ENCODE measurements at places on chromosomes 12 and 14.

GRCh38 chr12:114726092-114726710 lies 42.2 kb upstream of the TBX3 start:
- DNase-seq = no peak

DNA sequence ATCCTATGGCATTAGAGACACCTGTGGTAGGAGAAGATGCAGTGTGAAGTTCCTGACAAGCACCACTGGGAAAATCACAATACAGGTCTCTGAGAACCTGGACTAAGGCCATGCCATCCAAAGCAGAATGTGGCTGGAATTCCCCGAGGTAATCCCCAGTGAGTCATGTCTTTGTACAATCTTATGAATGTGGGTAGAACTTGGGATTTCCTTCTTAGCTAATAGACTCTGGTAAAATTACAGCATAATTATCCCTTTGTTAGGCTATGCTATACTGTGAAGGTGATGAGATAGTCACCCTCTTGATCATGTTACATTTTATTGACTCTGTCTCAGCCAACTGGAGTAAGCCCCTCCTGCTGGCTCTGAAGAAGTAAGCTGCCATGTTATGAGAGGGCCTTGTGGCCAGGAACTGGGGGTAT lies 224.3 kb upstream of the DCN start:
- DNase-seq = no peak

GRCh38 chr14:22510527-22511110 lies 78.4 kb downstream of the DAD1 start:
- no peak for DNase-seq

GRCh38 chr12:60070552-60070951 lies 474.7 kb downstream of the SLC16A7 start:
- DNase-seq = no peak

- no peak for DNase-seq
Measured at GRCh38 chr12:80877721-80878265, 59.9 kb downstream of the LIN7A start.

DNA sequence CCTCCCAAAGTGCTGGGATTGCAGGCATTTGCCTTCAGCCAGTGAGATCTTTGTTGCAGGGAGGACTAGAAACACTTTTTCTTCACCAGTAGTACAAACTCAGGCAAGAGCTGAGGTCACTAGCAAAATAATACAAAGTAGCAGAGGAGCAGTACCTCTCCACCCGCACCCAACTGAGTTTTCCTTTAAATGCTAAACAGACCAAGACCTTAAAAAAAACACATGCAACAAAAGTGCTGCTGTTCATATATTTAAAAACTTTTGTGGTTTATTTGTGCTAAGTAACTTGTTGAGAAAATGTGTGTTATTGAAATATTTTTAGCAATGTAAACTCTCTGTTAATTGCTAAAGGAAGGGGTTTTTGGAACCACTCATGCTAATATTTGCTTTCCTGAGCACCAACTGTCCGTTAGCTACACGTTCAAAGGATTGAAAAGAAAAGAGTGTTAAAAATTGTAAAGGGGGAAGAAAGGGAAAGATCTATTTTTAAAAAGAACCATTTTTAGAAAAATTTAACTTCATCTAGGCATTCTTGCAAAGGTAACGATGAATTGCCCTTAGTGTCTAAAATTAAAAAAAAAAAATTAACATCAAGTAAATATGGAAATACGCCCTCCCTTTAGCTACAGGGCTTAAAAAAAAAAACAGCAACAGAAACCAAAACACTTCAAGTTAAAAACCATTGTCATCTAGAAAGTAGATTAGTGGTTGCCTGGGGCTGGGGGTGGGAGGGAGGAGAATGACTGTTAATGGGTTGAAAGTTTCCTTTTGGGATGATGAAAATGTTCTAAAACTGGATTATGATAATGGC lies 114.0 kb upstream of the KRAS start:
- DNase-seq = no peak

DNA sequence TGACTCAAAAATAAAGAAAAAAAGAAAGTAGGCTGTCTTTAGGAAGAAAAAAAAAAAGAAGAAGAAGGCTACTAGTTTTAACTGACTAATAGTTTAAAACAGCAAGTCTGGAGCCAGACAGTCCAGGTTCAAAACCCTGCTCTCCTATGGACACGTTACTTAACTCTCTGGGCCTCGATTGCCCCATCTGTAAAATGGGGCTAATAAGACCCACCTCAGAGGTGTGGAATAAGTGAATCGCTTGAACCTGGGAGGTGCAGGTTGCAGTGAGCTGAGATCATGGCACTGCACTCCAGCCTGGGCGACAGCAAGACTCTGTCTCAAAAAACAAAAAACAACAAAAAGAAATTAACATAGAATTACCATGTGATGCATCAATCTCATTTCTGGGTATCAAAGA lies 10.5 kb upstream of the SCARB1 start:
- DNase-seq = no peak

DNA sequence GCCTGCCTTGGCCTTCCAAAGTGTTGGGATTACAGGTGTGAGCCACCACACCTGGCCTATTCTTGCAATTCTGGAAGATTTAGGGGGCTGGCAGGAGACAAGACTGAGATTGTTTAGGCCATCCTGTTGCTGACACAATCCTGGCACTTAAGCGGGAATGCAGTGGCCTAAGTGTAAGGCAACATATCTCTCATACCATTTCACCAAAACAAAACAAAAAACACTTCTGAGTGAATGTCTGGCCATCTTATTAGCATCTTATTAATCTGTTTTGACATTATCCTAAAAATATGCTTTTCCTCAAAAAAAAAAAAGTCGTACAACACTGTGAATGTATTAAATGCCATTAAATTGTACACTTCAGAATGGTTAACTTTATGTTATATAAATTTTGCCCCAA lies 67.6 kb downstream of the DENND5B start:
- DNase-seq = no peak

GRCh38 chr12:117499759-117500485 lies 138.5 kb upstream of the NOS1 start:
- DNase-seq = no peak

DNA sequence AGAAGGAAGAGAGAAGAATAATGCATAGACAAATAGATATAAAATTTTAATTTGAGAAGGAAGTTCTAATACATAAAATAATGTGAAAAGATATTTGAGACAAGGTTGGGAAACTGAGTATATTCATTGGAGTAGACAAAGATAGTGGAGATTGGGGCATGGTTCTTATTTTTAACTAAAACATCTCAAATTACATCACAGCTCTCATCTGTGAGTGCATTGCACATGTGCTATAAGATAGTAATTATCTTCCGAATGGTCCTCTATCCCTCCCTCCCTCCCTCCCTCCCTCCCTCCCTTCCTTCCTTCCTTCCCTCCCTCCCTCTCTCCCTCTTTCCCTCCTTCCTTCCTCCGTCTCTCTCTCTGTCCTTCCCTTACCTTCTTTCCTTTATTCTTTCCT lies 1104.0 kb upstream of the FLRT2 start:
- no peak for DNase-seq

DNA sequence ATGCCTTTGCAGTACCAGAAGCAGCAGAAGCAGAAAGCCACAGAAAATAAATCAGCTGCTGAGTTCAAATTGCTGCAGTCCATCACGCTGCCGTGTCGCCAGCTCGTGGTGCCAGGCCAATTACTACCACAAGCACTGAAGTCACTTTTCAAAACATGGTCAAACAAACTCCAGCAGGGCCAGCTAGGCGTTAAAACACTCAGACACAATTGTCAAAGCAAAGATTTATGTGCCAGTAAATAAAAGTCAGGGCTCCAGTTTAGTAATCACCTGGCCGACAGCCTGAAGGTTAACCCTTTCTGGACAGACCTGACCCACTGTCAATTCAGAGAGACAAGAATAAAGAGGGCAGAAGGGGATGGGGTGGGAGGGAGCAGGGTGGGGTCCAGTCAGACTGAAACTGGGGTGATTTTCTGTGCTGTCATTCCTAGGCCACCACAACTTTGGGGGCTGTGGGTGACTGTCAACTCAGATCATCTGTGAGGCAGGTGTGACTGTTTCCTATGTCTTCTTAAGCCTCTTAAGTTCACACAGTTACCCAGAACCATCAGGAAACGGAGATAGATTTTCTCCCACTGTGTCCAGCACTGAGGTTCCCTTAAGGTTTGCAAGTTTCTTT lies 109.8 kb upstream of the FUT8 start:
- no peak for DNase-seq

DNA sequence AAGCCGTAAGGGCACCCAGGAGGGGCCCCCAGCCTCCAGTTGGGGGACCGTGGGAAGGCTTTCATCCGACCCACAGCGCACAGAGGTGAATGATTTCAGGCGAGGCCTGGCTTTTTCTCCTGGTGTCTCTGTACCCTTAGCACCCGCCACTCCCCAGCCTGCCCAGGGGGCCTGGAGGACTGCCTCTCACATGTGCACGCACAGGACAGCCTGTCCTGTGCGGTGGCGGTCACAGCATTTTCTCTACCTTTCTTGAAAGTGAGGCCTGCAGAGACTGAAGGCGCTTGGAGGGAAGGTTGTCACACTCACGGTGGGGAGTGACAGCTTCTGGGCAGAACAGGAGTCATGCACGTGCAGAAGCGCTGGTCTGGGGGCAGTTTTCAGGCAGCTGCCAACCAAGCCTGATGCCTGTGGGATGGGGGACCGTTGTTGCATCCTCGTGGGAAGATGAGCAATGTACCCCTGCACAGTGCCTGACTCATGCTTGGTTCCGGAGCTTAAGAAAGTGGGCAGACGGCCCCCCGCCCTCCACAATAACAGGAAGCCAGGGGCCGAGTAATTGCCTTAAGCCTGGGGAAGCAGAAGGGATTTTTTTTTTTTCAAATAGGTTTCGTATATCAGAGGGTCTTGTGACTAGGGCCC lies 148.1 kb downstream of the TSPAN9 start:
- no peak for DNase-seq

- no peak for DNase-seq
Measured at GRCh38 chr12:66092559-66093269, 37.8 kb downstream of the LLPH start.

DNA sequence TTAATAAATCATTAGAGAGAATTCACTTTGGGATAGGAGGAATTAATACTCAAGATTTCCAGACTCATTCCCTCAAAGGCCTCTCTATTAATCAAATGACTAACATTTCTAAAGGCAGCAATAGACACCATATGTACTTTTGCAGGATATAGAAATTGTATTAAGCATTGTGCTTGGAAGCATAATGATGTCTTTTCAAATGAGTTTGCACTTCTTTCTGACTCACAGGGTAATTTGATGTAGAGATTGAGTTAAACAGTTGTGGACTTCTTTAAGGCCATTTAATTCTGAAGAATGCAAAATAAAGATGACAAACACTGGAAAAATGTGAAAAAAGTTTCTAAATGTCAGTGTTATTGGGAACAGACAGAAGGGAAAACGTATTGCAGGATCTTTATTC lies 63.4 kb upstream of the CSRP2 start:
- no peak for DNase-seq

DNA sequence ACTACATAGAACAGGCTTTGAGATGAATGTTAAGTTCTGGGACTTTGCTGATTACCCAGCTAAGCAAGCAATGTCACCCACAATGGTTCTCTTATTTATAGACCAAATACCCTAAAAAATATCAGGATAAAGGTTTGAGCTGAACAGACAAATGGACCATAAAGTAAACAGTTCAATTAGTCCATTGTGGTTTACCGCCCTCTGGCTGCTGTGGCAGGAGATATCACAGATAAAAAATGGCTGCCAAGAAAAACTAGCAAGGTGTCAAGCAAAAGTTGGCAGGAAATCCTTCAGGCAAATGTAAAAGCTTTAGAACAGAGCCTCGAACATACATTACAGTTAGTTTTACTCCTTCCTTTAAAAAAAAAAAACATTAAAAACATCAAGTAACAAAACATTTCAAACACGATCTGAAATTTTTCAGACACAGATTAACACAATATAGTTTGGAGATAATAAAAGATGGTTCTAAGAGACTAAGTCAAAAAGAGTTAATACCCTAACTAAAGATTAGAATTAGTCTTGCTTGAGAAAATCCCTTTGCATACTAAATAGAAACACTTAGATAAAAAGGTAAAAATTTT lies 41.3 kb downstream of the MED13L start:
- DNase-seq = no peak

DNA sequence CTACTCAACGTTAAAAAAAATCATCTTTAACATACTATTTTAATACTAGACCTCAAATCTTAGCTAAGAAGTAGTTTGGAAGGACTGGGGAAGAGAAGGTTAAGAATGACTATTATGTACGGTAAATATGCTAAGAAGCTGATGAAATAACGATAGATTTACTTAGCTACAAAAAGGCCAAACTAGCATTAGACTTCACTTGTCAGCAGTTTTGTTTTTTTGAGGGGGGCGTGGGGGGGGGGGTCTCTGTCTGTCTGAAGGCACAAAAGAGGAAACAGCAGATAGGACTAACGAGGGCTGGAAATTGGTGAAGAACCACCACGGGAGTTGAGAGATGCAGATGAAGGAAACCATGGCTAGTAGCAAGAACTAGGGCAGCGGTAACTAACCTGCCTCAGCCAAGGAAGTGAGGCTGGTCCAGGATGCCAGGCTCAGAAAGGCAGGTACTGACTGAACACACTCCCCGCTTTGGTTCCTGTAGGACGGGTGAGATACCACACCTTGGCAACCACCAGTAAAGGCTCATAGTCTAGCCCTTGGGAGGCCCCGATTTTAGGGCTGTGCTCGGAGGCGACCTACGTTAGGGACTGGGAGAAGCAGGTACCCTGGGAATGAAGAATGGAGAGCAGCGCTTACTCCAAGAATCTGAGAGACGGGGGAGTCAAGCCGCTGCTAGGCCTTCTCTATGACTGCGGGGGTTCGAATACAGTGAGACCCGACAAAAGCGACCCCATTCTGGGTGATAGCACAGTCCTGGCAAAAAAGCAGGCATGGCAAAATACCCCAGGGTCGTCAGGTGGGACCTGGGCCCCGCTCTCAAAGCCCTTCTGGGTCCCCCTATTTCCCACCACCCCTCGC lies 675 bp downstream of the NEDD8 start:
- DNase-seq = no peak

DNA sequence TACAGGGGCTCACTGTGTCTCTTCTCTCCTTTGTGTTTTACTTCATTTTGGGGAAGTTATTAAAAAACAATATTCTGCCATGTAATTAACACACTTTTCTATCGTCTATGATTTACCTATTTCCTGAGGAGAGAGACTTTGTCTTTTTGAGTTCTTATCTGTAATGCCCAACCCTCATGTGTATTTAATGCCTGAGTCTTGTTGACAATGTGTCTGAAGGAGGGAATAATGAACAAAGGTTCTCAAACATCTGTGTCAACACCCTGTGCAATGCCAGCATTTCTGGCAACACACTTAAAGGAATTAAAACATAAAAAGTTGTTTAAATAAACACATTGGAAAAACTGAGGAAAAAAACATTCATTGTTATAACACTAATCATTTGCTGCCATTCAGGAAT lies 147.1 kb downstream of the SLC15A5 start:
- DNase-seq = no peak
